ENCODE measurements at places on chromosomes 6 and 20. TPM values are rescaled to one million over a fixed set of nuclear protein-coding genes. Genes with fewer than 3 reads are reported as not detected.
A peak's percentile ranks its signal among the peaks of the same experiment; 100 is the strongest.

The TRIM40 gene
- total RNA-seq = 0.29 TPM

DNA sequence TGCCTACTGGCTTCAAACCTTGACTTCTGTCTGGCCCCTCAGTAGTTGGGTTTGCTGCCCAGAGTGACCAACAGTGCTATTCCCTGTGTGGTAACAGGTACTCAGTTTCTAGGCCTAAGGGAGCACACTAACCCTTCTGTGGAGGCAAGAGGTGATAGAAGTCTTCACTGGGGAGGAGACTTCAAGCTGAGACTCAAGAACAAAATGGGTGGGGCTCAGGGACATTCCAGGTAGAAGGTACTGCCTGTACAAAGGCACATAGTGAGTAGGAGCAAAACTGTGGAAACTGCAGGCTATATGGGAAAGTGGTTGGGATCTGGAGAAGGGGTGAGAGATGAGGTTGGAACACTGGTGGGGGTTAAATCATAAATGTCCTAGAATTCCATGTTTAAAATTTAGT, 2.3 kb upstream of the SCAND1 start:
- DNase-seq = no peak
- no peak overlapping the region for H3K4me3 ChIP-seq
- peaks cover 13% of the 10 kb centered on the region for H3K4me1 ChIP-seq
- peaks cover 35% of the 10 kb centered on the region for H3K36me3 ChIP-seq

DNA sequence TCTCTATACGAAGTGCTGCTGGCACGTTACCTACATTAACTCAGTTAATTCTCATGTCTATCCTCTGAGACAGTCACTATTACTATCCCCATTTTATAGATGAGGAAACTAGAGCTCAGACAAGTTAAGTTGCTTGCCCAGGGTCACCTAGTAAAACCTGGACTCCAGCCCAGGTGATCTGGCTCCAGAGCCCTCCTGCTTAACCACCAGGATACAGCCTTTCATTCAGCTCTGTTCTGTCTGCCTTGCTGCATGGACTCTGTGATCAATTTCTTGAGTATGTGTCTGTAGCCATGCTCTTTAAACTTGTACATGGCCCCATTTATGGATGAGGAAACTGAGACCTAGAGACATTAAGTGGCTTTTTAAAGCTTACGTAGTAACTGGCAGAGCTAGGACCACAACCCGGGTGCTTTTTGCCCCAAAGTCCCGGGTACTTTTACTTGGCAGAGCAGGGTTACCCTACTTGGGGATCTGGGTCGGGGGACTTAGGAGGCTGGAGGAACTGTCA, 4.7 kb downstream of the CDKN1A start:
- H3K27ac ChIP-seq = peak overlapping the region; percentile 66
- peaks cover 49% of the 10 kb centered on the region for H3K4me1 ChIP-seq
- no peak for DNase-seq
- H3K4me3 ChIP-seq = no peak overlapping the region
- H3K27me3 ChIP-seq = no peaks in the 10 kb centered on the region

DNA sequence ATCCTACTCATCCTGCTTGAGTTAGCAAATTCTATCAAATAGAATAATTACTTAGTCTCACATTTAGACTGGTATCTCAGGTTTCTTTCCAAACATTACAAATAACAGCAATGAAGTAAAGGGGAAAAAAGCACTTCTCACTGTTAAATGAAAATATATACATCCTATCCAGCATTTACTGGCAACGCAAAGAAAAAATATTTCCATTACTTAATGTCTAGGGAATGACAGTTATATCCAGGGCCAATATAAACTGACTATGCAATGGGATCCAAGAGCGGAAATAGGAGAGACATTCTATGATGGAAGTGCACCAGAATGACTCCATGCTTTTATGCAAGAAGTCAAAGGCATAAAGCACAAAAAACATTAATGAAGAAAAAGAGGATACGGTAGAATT, 60.3 kb downstream of the ME1 start:
- H3K4me3 ChIP-seq = no peak overlapping the region
- H3K27ac ChIP-seq = no peak overlapping the region
- no peak for DNase-seq
- H3K36me3 ChIP-seq = no peaks in the 10 kb centered on the region
- H3K4me1 ChIP-seq = no peaks in the 10 kb centered on the region
- no peaks in the 10 kb centered on the region for H3K27me3 ChIP-seq

DNA sequence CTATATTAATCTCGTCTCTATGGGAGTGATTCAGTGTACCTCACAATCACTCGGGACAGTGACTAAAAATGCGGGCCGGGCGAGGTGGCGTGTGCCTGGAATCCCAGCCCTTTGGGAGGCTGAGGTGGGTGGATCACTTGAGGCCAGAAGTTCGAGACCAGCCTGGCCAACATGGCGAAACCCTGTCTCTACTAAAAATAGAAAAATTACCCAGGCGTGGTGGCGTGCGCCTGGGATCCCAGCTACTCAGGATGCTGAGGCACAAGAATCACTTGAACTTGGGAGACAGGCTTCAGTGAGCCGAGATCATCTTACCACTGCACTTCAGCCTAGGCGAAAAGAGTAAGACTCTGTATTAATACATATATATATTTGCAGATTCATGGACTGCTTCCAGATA, 17.4 kb downstream of the POPDC3 start:
- H3K36me3 ChIP-seq = no peaks in the 10 kb centered on the region
- no peaks in the 10 kb centered on the region for H3K27me3 ChIP-seq
- H3K27ac ChIP-seq = no peak overlapping the region
- no peak overlapping the region for H3K4me3 ChIP-seq
- no peaks in the 10 kb centered on the region for H3K4me1 ChIP-seq
- no peak for DNase-seq

The POU5F1 gene
- 32.7 TPM for total RNA-seq

DNA sequence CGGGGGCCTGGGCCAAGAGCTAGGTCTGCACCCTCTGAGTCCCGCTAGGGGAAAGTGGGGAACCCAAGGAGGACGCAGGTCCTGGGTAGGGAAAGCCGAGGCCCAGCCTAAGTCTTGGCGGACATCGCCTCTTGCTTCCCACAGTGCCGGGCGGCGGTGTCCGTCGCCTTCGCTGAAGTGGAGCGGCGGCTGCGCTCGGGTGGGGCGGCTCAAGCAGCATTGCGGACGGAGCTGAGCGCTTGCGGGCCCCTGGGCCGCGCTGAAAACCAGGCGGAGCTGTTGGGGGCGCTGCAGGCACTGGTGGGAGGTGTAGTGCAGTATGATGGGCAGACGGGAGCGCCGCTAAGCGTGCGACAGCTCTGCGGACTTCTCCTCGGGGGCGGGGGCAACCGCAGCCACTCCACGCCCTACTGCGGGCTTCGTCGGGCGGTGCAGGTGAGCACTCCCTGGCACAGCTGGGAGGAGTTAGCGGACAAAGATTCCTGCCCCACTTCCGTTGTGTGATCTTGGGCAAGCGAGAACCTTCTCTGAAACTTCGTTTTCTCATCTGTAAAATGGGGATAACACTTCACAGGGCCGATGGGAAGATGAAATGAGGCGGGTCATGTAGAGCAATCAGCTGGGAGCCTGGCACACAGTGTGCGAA, 4.2 kb downstream of the PRSS16 start:
- DNase-seq = peak; percentile 97
- H3K27ac ChIP-seq = peak overlapping the region; percentile 65
- H3K27me3 ChIP-seq = no peaks in the 10 kb centered on the region
- H3K4me3 ChIP-seq = peak overlapping the region; percentile 81
- H3K4me1 ChIP-seq = peaks cover 14% of the 10 kb centered on the region

- H3K36me3 ChIP-seq = no peaks in the 10 kb centered on the region
- no peak for DNase-seq
- no peak overlapping the region for H3K4me3 ChIP-seq
- H3K4me1 ChIP-seq = peaks cover 47% of the 10 kb centered on the region
- no peak overlapping the region for H3K27ac ChIP-seq
These were observed 8.5 kb upstream of the SRC start for GRCh38 chr20:37337208-37337991.

- H3K4me3 ChIP-seq = no peak overlapping the region
- DNase-seq = no peak
- H3K4me1 ChIP-seq = peaks cover 8% of the 10 kb centered on the region
- no peaks in the 10 kb centered on the region for H3K36me3 ChIP-seq
- H3K27me3 ChIP-seq = no peaks in the 10 kb centered on the region
These were observed 204.5 kb downstream of the ZDHHC14 start for GRCh38 chr6:157585274-157586087.

DNA sequence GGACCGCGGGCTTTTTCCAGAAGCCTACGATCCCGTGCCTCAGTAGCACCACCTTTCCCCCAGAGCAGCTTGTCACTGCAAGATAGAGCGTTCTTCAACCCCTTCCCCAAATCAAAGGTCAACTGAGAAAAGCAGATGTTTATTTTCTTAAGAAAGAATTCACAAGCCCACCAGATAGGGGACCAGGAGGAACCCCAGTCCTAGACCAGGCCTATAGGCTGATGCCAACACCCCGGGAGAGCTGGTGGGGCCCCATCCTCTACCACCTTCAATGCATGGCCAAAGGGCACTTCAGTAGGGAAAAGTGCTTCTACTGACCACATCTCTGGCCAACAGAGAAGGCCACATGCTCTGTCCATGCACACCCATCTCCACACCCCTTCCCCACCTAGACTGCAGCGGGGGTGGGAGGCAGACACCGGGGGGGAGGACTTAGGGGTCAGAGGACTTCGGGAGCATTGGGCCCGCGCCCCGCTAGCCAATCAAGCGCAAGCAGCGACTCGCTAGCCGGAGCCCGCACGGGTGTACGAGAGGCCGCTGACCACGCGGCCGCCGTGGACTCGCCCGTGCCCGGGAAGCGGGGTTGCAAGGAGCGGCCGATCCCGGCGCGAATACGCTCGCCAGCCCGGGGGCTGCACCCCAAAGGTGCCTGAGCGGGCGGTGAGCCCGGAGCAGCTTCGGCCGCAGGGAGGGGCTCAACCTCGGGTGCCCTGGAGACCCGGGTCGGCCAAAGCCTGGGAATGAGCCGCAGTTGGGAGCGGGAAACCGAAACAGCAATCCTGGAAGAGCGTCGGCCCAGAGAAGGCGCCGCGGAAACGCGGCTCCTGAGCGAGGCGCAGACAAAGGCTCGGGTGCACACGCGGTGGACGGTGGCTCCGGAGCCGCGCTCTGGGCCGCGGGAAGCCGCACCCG, 2.8 kb downstream of the PDE10A start:
- no peaks in the 10 kb centered on the region for H3K27me3 ChIP-seq
- H3K4me1 ChIP-seq = peaks cover 26% of the 10 kb centered on the region
- peaks cover 53% of the 10 kb centered on the region for H3K36me3 ChIP-seq
- H3K4me3 ChIP-seq = peak overlapping the region; percentile 100
- peak overlapping the region; percentile 85 for H3K27ac ChIP-seq

DNA sequence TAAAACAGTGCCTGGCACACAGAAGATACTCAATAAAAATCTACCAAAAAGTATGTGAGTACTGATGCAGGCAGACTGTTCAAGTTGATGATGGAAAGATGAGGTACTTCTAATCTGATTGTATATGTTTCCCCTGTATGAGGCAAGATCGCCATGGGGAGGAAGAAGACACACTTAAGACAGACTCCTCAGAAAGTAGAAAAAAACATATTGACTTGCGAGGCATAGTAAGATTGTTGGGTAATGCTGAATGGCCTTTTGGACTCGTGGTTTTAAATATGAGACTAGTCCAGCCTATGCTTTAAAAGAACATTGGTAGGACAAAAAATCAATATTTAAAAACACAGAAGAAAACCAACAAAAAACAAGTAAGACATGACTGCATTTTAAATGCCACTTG, 72.6 kb downstream of the SHPRH start:
- H3K27me3 ChIP-seq = no peaks in the 10 kb centered on the region
- no peak for DNase-seq
- H3K36me3 ChIP-seq = peaks cover 8% of the 10 kb centered on the region
- no peak overlapping the region for H3K27ac ChIP-seq
- no peaks in the 10 kb centered on the region for H3K4me1 ChIP-seq

The ANKRD60 gene
- not detected for total RNA-seq

DNA sequence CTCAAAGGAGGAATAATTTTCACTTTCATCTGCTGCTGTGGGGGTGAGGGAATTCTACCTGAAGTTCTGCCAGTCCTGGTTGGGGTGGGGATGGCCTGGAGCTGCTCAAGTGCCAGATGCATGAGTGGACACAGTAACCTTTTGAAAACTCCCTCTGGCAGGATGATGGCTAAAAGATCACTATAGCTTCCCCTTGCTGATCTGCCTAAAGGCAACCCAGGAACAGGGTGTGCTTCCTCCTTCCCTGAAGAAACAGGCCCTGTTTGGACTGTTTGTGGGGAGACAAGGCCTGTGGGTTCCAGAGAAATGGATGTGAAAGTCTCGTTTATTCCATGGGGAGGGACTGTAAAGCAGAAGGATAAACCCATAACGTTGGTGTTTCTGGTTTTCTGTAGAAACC, 176.9 kb downstream of the DTNBP1 start:
- no peak overlapping the region for H3K4me3 ChIP-seq
- H3K4me1 ChIP-seq = no peaks in the 10 kb centered on the region
- H3K36me3 ChIP-seq = no peaks in the 10 kb centered on the region
- H3K27ac ChIP-seq = no peak overlapping the region

DNA sequence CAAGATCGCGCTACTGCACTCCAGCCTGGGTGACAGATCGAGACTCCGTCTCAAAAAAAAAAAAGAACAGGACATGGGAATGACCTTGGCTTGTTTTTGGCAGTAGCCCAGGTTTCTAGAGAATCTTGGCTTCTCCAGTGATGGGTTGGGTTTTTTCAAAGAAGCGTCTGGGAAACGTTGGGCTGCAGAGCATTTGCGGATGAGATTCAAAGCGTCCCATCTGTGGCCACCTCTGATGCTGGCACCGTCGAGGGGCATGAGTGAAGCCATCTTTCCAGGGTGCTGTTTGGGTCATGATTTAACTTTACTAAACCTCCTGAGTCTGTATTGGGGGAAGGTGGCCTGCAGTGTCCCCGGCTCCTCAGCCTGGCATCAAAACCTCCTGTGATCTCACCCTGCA, 43.2 kb upstream of the SRF start:
- H3K36me3 ChIP-seq = no peaks in the 10 kb centered on the region
- DNase-seq = no peak
- peaks cover 8% of the 10 kb centered on the region for H3K4me1 ChIP-seq

DNA sequence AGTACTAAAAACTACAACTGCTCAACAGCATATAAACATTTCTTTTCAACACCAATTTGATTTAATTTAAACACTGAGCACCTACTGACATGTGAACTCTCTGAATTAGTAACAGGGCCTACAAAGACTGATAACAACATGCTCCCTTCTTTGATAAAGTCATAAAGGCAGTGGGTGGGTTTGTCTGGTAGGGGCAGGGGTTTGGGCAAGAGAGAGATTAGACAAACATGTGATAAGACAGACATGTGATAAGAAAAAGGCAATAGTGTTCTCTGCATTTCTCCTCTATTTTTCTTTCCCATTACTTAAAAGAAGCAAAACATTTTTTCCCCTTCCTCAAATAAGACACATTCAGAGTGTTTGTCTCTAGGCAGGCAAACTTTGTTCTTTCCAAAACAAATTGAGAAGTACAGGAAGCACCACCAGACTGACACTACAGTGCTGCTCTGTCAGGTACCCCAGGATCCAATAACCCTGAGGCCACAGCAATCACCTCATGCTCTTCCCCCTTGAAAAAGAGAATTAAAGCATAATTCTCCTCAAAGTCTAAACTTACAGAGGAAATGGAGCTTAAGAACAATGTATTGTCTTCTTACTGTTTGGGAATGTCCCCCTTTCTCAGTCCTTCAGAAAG, 11.9 kb downstream of the C6orf52 start:
- H3K27me3 ChIP-seq = peaks cover 9% of the 10 kb centered on the region
- H3K36me3 ChIP-seq = no peaks in the 10 kb centered on the region
- H3K27ac ChIP-seq = no peak overlapping the region
- no peak overlapping the region for H3K4me3 ChIP-seq
- no peaks in the 10 kb centered on the region for H3K4me1 ChIP-seq

GRCh38 chr6:113881478-113881980, 24.4 kb downstream of the MARCKS start:
- no peak overlapping the region for H3K27ac ChIP-seq
- H3K36me3 ChIP-seq = no peaks in the 10 kb centered on the region
- H3K4me3 ChIP-seq = no peak overlapping the region
- no peak for DNase-seq
- H3K4me1 ChIP-seq = peaks cover 6% of the 10 kb centered on the region
- no peaks in the 10 kb centered on the region for H3K27me3 ChIP-seq

The MYL9 gene
- 7.8 TPM for total RNA-seq
